Naive thymus-derived CD4-positive, alpha-beta T cell (primary cell): ENCODE measurements at places on chromosomes 13 and 19.

DNA sequence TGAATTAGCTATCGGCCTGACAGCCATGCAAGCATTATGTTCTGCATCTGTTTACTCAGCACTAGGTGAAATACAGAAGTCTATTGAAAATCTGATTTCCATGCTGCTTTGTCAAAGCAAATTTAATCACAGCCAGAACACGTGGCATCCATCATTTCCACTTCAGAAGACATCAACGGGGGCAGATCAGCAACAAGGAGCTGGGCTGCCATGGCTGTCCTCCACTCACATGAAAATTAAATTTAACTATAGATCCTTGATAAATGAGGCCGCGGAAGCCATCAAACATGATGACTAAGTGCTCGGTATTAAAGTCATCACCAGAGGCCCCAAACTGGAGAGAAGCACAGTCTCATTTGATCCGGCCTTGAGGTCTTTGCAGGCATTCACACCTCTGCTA lies 443.5 kb downstream of the HS6ST3 start:
- DNase-seq = no peak

GRCh38 chr13:41111454-41111853 lies 21.1 kb downstream of the KBTBD6 start:
- no peak for DNase-seq

DNA sequence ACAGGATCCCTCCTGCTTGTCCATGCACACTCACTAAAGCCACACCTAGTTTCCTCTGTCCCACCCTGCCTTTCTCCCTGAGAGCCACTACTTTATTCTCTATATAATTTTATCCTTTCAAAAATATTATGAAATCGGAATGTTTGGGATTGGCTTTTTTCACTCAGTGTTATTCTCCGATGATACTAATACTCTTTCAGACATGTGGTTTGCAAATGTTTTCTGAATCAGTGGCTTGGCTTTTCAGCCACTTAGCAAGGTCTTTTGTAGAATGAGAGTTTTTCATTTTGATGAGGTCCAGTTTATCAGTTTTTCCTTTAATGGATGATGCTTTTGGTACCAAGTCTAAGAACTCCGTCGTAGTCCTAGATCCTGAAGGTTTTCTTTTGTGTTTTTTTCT lies 11.6 kb downstream of the SPATA13 start:
- no peak for DNase-seq

DNA sequence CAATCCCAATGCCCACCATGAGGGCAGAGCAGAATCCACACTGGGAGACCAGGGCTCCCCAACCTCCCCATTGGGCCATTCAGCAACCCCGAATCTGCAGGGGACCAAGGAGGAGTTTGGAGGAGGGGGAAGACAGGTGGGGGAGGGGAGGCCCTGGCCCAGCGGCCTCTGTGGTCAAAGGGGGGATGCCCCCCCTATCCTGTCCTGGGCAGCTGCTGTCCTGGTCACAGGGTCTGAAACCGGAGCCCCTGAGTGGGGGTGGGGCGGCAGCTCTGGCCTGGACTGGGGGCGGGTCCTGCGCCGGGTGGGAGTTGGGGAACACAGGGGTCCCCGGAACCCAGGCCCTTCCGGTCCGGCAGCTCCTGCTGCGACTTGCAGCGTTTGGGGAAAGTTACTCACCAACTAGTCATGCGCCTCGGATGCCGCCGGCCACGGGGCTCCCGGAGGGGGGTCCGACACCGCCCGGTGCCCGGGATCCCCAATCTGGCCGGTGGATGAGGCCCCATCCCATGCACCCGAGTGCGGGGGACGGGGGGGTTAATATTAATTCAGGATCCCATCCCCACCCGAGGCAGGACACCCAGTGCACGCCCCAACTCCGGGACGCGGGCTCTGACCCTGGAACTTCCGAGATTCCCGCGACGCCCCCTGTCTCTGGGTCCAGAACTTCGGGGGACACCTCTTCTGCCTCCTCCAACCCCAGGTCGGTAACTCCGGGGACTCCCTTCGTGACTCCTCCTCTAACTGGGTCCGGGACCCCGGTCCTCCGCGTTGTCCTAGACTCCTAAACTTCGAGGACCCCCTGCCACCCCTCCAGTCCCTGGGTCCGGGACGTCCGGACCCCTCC lies 872 bp downstream of the HOMER3 start:
- no peak for DNase-seq

DNA sequence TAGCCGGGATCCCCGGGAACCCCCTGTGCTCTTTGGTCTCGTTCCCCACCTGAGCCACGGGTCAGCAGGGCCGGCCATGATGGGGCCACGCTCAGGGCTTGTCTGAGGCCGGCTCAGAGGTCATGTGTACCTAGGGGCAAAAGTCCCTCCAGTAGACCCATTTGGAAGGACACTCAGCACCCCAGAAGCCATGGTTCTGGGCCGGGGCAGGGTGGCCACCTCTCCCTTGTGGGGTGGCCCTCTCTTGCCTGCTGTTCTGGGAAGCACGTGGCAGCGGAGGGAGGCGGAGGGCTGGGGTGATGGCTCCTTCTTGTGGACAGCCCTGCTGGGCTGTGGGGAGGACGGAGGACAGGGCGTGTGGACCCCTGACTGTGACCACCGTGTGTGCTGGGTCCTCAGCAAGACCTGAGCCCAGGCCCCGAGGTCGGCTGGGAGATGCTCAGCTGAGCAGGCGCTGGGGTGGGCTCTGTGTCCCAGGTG lies 6.4 kb upstream of the PEAK3 start:
- no peak for DNase-seq

- DNase-seq = no peak
Measured at GRCh38 chr19:18715416-18715815, 31.9 kb downstream of the CRTC1 start.

- DNase-seq = no peak
Measured at GRCh38 chr13:103272770-103273169, 206.6 kb upstream of the SLC10A2 start.

GRCh38 chr13:97695684-97696083 lies 257.8 kb upstream of the IPO5 start:
- DNase-seq = no peak

GRCh38 chr13:77874406-77874805 lies 44.2 kb downstream of the EDNRB start:
- no peak for DNase-seq

DNA sequence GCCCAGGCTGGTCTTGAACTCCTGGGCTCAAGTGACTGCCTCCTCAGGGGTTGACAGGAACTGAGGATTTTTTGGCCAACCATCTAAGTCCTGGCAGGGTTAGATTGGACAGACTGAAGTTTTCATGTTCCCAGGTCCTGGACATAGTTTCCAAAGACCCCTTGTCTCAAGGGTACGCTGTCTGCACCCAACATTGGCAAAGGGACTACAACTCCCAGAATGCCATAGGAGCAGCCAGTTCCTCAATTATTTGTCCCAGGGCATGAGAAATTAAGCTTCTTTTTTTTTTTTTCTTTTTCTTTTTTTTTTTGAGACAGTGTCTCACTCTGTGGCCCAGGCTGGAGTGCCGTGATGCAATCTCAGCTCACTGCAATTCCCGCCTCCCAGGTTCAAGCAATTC lies 6.9 kb downstream of the GYS1 start:
- DNase-seq = no peak
